ENCODE measurements at places on chromosomes 2 and 18.

- DNase-seq: no peak
Measured at GRCh38 chr2:24558781-24559472, 67.9 kb downstream of the NCOA1 start.

DNA sequence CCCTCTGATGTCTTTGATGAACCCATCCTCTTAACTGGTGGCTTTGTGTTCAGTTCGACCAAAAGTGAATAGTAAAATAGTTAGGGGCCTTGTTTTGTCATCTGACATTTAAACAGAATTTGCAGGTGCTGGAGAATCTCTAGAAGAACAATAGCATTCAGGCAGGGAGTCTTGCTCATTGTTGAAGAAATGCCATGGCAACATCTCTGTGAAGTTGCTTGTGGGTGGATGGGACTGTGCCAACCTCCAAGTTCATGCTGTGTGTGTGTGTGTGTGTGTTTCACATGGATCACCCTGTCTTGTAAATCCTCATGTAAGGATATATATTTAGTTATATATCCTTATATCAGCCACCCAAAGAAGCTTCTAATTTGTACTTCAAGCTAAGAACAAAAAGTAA lies 66.7 kb downstream of the SKA1 start:
- no peak for DNase-seq

DNA sequence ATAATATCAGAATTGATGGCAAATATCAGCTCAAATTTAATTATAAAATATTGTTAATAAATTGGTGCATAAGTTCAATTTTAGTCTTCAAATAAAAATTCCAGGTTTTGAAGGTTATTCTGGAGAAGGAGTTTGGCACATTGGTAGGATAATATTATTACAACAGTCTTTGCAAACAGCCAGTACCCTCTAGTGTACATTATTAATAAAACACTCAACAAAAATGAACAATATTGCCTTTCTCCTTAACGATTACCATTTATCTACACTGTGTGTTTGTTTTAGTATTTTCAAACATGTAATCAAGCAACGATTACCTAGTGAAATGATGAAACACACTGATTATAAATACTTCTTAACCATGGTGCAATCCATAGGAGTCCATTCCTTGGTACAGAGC lies 334.0 kb upstream of the FSIP2 start:
- DNase-seq: no peak

DNA sequence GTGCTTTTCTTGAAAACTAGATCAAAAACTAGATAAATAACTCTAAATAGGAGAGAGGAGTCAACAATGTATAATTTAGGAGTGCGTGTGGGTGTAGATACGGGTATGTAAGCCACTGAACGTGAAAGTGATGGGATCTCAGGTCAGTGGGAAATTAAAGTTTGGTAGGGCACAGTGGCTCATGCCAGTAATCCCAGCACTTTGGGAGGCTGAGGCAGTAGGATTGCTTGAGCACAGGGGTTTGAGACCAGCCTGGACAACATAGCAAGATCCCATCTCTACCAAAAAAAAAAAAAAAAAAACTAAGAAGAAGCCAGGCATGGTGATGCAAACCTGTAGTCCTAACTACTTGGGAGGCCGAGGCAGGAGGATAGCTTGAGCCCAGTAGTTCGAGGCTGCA lies 247.1 kb downstream of the ANAPC1 start:
- DNase-seq: no peak

- no peak for DNase-seq
Measured at GRCh38 chr2:173952267-173953046, 12.7 kb downstream of the SP3 start.

DNA sequence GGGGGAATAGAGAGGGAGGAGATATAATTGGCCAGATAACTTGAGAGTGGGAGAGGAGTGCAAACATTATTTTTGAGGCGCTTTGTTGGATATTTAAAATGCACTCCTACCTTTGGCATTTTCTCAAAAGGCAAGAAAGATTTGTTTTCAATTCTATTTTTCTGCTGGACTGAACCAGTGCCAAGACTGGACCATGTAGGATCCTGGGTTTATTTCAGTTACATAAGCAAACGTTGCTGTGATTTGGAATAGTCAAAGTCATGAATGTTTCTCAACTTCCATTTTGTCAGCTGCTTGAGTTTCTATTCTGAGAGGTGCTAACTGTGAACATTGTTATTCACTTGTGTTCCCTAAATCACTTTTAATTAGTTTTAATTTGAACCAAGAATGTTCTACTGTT lies 8.9 kb upstream of the CHRNA1 start:
- no peak for DNase-seq

- DNase-seq: no peak
Measured at GRCh38 chr2:222490131-222490530, 65.8 kb downstream of the SGPP2 start.

DNA sequence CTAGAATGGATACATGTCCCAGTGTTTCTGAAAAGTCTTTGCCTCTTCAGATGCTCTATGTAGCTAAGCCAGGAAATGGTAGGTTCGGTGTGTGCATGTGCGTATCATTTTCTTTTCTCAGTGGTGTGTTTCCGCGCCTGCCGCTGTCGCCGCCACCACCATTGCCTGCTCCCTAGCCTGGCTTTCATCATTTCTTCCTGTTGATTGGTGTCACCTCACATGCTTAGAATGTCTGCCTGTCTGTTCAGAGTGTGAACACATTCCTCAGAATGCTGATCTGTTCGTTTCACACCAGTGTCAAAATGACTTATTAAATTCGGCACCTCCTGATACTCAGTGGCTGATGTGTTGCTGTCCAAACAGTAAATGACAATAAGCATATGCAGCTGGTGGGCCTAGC lies 255.2 kb upstream of the SPRED2 start:
- no peak for DNase-seq

- no peak for DNase-seq
Measured at GRCh38 chr18:5825663-5826062, 69.7 kb downstream of the TMEM200C start.

- no peak for DNase-seq
Measured at GRCh38 chr18:68418881-68419280, 296.0 kb downstream of the TMX3 start.

DNA sequence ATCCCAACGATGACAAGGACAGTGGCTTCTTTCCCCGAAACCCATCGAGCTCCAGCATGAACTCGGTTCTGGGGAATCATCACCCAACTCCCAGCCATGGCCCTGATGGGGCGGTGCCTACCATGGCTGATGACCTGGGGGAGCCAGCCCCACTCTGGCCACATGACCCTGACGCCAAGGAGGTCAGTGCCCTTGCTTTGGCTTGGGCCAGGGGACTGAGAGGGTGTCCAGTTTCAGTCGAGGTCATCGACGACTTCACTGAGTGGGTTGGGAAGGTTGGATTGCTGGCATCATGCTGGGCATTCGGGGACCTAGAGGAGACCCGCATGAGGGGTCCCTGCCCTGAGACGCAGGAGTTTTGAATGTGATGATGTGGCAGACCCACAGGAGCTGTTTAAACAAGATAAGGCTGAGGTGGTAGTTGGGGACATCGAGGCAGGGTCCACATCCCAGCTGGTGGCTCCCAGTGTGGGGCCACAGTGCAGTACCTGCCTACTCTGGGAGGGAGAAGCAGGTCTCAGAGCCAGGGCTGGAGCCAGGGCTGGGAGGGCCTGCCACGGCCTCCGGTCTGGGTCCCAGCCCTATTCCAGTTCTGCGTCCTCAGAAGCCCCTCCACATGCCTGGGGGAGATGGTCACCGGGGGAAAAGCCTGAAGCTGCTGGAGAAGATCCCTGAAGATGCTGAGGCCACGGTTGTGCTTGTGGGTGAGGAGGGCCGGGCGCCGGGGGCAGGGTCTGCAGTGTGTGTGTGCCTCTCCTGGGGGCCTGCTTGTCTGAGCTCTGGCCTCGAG lies 6.0 kb downstream of the SLC4A3 start:
- DNase-seq: no peak

GRCh38 chr2:155256803-155257202 lies 558.3 kb downstream of the KCNJ3 start:
- no peak for DNase-seq

DNA sequence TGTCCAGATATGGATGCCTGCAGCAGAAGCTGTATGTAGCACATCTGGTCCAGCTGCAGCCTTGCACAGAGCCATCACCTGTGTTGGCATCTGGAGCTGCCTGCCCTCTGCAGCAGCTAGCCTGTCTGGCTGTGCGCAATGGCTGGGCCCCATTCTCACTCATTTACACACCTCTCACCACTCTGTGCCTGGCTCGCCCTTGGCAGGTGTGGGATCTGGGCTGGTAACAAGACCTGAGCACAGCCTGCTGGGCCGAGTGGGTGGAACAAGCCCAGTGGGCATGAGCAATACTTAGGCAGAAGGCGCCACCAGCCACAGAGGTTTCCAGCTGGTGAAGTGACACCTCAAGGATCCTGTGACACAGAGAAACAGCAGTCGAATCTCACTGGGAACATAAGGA lies 714.1 kb downstream of the NUP35 start:
- DNase-seq: no peak

DNA sequence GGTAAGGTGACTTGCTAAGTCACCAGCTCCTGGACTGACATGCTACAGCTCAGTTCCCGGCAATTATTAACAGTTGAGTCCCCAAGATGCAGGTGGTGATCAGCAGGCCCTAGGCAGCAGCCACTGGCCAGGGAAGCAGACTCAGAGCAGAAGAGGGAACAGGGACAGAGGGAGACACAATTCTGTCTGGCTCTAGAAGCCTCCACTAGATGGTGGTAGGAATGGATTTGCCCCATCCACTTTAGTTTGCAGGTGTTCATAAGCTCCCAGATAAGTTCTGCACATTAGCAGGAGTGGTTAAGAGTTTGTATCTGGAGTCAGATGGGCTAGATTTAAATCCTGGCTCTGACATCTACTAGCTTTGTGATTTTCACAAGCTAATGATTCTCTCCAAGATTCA lies 25.5 kb upstream of the SLC1A4 start:
- DNase-seq: no peak

DNA sequence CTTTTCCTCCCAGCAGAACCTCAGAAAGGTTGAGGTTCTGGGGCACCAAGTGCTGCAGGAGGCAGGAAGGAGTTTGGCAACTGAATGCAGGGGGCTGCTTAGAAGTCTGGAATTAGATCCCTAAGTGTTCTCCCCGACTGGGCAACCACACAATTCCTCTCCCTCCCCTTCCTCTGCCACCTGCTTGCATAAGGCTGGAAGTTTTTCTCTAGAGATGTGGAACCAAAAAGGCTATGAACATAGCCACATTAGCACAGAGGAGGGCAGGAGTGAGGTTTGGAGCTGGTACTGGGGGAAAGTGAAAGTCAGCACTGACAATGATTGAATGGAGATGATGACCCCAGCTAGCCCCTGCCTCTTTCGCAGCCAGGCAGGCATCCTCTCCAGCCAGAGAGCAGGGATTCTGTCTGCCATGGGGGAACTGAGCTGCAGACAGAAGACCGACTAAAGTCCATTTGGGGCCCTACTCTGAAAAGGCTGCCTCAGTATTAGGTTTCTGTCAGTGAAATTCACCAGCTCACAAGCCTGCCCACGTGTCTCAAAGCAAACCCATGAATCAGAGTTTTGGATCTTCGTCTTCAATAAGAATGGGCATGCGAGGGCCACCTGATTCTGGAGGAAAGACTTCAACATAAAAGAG lies 87.9 kb upstream of the ITGA6 start:
- DNase-seq: no peak

Data from CD4-positive, CD25-positive, alpha-beta regulatory T cell (primary cell).